ENCODE measurements at places on chromosomes 4 and X. TPM values are rescaled to one million over a fixed set of nuclear protein-coding genes. Genes with fewer than 3 reads are reported as not detected.

- no peak for DNase-seq
Measured at GRCh38 chr4:123346330-123346940, 50.2 kb upstream of the SPRY1 start.

- no peak for DNase-seq
Measured at GRCh38 chrX:153688911-153689590, 1.3 kb downstream of the SLC6A8 start.

- DNase-seq: no peak
Measured at GRCh38 chrX:84240848-84241565, 53.0 kb upstream of the RPS6KA6 start.

DNA sequence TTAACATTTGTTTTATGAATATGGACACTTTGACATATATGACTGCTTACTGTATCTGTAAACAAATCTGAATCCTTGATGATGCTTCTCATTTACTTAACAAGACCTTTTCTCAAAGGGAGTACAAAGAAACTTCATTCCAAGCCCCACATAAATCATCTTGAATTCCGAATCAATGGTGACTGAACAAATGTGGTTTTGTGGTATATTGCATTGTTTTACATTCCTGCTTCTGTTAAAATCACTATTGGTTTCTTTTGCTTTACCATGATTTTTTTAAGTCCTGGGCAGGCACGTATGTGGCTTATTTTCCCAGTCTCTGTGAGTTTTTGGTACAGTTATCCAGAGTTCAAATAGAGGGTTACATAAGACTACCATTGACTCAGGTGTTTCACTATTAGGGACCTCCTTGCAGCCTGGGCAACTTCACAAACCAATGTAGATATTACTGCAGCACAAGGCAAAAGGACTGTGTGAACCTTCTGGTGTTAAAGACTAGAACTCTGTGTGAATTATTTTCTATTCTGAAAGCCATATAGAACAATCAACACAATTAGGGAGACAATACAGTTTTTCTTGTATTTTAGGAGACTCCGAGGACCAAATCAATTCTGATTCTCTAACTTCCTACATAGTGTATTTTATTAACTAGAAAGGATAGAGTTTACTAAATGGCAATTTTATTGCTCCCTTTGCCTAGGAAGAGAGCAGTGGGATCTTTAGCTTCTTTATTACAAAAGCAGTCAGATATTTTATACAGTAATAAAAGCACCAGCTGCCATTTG lies 196.4 kb downstream of the GALNTL6 start:
- no peak for DNase-seq

ADH4 gene
- polyA plus RNA-seq: 1.9 TPM

TMPRSS11B gene
- 0.09 TPM for polyA plus RNA-seq

All from right lung (tissue), 10 donors.